ENCODE measurements at places on chromosomes 2 and 18.
A peak's percentile ranks its signal among the peaks of the same experiment; 100 is the strongest.

GRCh38 chr2:197972587-197972986 lies 168.2 kb downstream of the PLCL1 start:
- no peak for DNase-seq

DNA sequence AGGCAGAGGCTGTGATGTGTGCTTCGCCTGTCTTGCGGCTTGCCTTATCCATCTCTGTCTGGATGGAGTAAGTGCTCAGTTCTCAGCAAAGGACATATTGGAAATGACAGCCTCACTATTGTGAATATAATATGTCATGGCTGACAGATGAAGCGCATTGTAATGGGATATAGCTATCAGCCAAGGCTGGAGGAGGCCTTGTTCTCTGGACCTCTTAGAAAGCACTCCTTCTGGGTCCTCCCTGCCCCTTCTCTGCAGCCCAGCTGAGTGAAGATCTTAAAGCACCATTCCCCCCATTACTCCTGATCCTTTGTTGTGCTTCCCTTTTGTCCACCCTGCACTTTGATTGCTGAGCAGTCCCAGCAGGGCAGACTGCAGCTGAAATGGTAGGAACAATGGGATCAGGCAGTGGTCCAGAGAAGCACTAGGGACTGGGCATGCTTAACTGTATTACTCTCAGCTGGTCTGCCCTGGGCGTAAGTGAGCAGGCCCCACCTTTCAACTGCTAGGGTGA lies 265.3 kb downstream of the SETBP1 start:
- DNase-seq = no peak

- DNase-seq = no peak
These were observed 14.1 kb upstream of the EML6 start for GRCh38 chr2:54709336-54709809.

GRCh38 chr18:57794951-57795728 lies 8.0 kb downstream of the ATP8B1 start:
- no peak for DNase-seq

DNA sequence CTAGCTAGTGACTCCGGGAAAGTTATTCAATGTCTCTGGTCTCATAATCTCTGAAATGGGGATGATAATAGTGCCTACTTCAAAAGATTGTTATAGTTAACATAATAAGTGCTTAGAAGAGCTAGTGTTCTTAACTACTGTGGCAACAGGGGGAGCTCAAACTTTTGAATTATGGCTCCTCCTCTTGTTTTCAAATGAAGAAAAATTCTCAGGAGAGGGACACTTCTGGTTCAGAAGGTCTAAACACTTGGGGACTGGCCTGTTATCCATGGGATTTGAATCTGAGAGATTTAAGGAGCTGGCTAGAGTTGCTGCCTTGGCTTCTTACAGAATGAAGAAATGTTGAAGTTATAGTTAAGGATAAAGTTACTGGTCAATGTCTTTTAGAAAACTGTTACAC lies 92.2 kb upstream of the ITGB6 start:
- no peak for DNase-seq

- DNase-seq = no peak
These were observed 64.0 kb upstream of the ZNF516 start for GRCh38 chr18:76558881-76559667.

- DNase-seq = peak; percentile 54
These were observed 521.0 kb upstream of the NRP2 start for GRCh38 chr2:205161156-205161839.

GRCh38 chr18:60910534-60910933 lies 422.7 kb upstream of the CDH20 start:
- no peak for DNase-seq

DNA sequence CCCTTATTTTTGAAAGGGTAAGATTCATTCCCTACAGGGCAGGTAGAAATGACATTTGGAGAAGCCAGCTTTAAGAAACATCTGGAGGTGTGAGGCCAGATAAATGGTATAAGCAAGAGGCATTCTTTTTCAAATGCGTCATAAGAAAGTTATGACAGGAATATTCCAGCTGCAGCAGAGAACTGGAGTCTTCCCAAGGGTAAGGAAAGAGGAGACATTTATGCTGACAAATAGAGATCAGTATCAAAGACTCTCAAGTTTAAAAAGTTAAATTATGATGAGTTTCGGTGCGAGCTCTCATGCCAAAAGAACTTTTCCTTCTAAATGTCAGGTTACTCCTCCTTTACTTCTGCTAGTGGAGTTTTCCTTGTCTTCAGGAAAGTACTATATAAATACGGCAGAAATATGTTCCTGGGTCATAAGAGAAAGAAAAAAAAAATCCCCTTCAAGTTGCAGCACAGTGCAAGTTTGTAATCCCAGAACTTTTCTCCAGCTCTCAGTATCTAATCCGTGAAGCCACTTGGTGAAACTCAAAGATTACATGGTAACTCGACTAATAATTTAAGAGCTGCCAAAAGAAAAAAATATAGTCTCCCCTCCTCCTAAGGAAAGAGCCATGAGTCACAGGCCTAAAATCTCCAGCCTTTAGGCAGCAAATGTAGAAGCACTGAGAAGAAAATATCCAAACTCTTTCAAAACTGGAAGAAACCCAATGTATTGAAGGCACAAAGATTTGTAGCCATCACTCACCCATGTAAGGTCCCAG lies 428.1 kb downstream of the MEIS1 start:
- peak; percentile 87 for DNase-seq

DNA sequence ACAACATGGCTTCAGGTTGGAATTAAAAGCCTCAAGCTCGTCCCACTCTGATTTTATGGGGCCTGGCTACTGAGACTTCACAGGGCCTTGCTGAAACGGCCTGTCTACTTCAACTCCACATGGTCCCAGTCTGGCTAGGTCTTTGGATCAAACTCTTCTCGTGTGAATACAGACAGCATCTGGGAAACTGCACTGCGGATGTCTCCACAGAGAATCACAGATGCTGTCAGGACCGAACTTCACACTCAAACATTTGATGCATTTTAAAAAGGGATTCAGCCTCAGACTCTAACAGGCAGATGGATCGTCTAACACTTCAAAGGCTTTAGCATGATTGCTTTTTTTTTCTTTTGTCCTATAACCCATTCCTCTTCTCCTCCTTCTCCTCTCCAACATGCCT lies 198.5 kb downstream of the ZNF521 start:
- DNase-seq = no peak

Measured in amniotic epithelial cell (primary cell).